H9 (cell line): ENCODE measurements at places on chromosomes 13 and 19. TPM values are rescaled to one million over a fixed set of nuclear protein-coding genes. Genes with fewer than 3 reads are reported as not detected.

- no peak for DNase-seq
- no peaks in the 10 kb centered on the region for H3K27me3 ChIP-seq
- H3K4me1 ChIP-seq, result no peaks in the 10 kb centered on the region
Observed at GRCh38 chr13:69545551-69545950, 562.1 kb upstream of the ATXN8OS start.

- H3K4me1 ChIP-seq, result no peaks in the 10 kb centered on the region
- H3K27me3 ChIP-seq, result no peaks in the 10 kb centered on the region
- H3K4me3 ChIP-seq, result no peak overlapping the region
- no peaks in the 10 kb centered on the region for H3K36me3 ChIP-seq
- H3K27ac ChIP-seq, result no peak overlapping the region
Observed at GRCh38 chr13:43727856-43728255, 58.9 kb downstream of the ENOX1 start.

The ARL11 gene
- 0.33 and 0.42 TPM in 2 replicates for total RNA-seq

DNA sequence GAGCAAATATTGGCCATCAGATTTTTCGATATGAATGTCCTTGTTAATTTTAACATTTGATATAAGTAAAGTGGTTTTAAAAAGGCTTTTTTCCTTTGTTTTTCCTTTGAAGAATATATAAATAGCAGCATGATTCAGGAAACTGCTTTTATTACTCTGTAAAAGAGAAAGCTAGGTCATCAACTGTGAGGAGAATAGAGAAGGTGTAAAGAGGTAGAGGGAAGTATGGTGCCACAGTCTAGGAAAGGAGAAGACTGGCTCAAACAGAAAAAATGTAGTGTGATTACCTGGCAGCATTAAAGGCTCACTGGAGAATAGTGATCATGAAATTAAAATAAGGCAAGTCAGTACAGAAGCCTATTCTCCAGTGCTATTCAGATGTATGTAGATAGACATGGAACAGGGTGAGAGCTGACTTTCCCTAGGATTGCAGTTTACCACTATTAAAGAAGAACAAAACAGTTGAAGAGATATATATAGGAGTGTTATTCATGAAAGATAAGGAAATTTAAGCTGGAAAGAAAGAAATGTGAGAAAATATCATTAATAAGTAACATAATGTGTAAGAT is 1115.9 kb upstream of the PCDH9 start:
- H3K4me3 ChIP-seq, result no peak overlapping the region
- no peak for DNase-seq
- no peak overlapping the region for H3K27ac ChIP-seq
- H3K4me1 ChIP-seq, result no peaks in the 10 kb centered on the region
- H3K36me3 ChIP-seq, result peaks cover 26% of the 10 kb centered on the region

DNA sequence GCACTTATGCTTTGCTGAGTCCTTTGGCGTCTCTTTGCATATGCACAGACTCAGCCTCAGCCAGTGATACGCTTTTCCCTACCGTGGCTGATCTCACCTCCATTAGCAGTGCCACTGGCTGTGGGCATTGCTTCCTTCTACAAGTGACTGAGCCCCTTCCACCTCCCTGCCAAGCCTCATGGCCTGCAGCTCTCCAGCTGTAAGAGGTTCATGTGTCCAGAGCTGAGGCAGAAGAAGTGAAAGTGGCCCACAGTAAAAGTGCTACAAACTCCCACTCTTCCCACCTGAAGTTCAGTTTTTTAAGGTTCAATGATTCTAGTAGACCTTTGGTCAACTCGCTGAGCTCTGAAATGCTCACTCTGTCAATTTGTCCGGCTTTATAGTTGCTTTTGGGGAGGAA is 44.7 kb downstream of the SMARCA4 start:
- peaks cover 82% of the 10 kb centered on the region for H3K36me3 ChIP-seq
- H3K27me3 ChIP-seq, result no peaks in the 10 kb centered on the region
- no peak overlapping the region for H3K27ac ChIP-seq
- DNase-seq, result no peak
- no peaks in the 10 kb centered on the region for H3K4me1 ChIP-seq
- no peak overlapping the region for H3K4me3 ChIP-seq

The PEAK3 gene
- not detected in 2 replicates for total RNA-seq

DNA sequence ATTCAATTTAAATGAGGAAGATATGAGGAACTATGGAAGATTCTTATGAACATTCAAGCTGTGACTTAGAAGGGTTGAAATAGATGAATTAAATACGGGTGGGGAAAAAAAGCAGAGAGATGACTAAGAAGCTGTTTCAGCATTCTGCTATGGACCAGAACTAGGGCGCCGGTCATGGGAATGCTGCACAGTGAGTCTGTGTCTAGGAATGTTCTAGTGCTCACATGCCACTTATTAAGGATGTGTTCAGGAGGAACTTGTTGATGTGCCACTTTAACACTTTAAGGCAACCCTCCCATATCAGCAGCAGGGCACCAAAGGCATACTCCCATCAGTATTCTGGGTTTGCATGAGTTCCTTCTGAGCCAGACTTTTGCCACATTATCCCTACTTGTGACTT is 152.1 kb downstream of the POSTN start:
- H3K4me1 ChIP-seq, result no peaks in the 10 kb centered on the region
- H3K36me3 ChIP-seq, result no peaks in the 10 kb centered on the region
- no peak overlapping the region for H3K27ac ChIP-seq
- H3K27me3 ChIP-seq, result no peaks in the 10 kb centered on the region
- no peak for DNase-seq

DNA sequence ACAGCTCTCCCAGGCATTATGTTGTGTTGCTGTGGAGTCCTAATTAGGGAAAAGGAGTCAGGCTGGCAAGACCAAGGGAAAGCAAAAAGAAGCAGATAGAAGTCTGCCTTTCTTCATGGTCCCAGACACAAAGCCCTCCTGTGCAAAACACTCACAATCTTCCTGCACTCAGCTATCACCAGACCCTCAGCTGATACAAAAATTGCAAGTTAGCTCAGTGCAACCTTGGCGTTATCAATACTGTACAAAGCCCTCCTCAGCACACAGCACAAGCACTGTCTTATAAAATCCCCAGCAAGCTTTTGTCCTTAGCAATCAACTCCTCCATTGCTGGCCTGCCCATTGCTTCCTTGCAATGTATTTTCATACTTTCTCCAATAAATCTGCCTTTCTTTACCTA is 3.2 kb downstream of the OR7C2 start:
- no peaks in the 10 kb centered on the region; the same call in 1 of the 2 replicates for H3K27me3 ChIP-seq
- no peaks in the 10 kb centered on the region for H3K4me1 ChIP-seq
- peaks cover 24% of the 10 kb centered on the region for H3K36me3 ChIP-seq
- no peak overlapping the region for H3K4me3 ChIP-seq
- no peak for DNase-seq

DNA sequence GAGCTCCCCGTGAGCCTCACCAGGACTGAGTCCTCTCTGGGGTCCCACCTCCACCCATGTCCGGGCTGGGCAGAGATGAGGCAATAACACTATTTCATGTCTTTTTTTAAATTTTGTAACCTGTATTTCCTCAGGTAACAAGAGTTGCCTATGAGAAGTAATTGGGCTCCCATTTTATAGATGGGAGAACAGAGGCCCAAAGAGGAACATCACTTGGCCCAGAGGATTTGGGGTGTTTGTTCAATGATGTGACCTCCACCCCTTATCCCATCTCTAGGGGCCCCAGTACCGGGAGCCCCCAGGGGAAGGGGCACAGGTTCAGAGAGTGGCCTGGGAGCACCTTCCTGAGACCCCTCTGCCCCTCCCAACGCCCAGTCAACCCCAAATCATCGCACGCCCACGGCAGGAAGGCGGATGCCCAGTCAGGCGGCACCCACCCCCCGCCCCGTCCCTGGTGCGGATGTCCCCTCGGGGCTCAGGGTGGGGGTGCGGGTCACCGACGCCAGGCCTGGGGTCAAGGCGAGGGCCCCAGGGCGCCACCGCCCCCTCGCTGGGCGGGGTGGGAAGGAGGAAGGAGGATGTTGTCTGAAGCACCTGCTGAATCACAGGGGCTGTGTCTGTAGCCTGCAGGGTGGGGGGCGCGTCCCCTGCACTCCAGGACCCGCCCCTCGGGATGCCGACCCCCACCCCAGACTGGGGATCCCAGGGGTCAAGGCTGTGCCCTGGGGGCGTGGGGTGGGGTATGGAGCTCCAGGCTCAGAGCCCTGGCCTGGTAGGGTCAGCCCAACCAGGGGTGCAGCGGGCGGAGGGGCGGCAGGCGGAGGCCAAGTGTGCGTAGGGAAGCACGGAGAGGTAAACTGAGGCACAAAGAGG is 9.0 kb upstream of the CIRBP start:
- H3K27me3 ChIP-seq, result no peaks in the 10 kb centered on the region
- peaks cover 2% of the 10 kb centered on the region; the same call in 1 of the 2 replicates for H3K4me1 ChIP-seq
- no peak for DNase-seq
- peaks cover 9% of the 10 kb centered on the region for H3K36me3 ChIP-seq
- no peak overlapping the region for H3K27ac ChIP-seq
- H3K4me3 ChIP-seq, result peak overlapping the region; percentile 42

The TEX26 gene
- total RNA-seq, result not detected in 2 replicates

The CD33 gene
- 0.09 and 0.35 TPM in 2 replicates for total RNA-seq

- H3K36me3 ChIP-seq, result peaks cover 2% of the 10 kb centered on the region; the same call in 2 of the 3 replicates
- no peaks in the 10 kb centered on the region for H3K27me3 ChIP-seq
- DNase-seq, result no peak
- H3K4me3 ChIP-seq, result no peak overlapping the region
Observed at GRCh38 chr13:51520524-51520923, 63.7 kb upstream of the WDFY2 start.
